Activated naive CD4-positive, alpha-beta T cell treated with anti-CD3 and anti-CD28 coated beads, Interleukin-2, amount 10 ng/mL, durations not matched to agents 7 days and 5 days (primary cell): ENCODE measurements at places on chromosomes 5 and 9.

- DNase-seq = no peak
Measured at GRCh38 chr9:96494215-96494800, 44.3 kb downstream of the HABP4 start.

GRCh38 chr9:123326662-123327093, 29.3 kb upstream of the CRB2 start:
- DNase-seq = no peak

- no peak for DNase-seq
Measured at GRCh38 chr5:141691286-141691866, 9.3 kb upstream of the ARAP3 start.

- DNase-seq = no peak
Measured at GRCh38 chr5:111783537-111783936, 26.5 kb upstream of the NREP start.

- no peak for DNase-seq
Measured at GRCh38 chr5:135651156-135651555, 72.4 kb upstream of the CXCL14 start.

DNA sequence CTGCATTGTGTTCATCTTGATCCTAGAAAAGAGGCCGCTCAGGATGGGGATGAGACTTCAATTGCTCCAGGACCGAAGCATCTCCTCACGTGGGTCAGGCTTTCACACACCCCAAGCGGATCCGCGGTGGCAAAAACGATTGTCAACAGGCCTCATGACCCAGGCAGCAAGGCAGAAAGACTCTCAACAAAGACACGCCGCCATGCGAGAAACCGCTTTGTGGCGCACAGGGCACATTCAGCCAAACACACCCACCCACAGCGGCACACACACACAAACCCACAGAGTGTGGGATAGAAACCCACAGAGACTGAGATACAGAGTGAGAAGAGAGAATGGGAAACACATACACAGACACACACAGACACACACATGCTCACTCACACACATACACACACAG, 483.4 kb downstream of the SPATA31A7 start:
- DNase-seq = no peak

DNA sequence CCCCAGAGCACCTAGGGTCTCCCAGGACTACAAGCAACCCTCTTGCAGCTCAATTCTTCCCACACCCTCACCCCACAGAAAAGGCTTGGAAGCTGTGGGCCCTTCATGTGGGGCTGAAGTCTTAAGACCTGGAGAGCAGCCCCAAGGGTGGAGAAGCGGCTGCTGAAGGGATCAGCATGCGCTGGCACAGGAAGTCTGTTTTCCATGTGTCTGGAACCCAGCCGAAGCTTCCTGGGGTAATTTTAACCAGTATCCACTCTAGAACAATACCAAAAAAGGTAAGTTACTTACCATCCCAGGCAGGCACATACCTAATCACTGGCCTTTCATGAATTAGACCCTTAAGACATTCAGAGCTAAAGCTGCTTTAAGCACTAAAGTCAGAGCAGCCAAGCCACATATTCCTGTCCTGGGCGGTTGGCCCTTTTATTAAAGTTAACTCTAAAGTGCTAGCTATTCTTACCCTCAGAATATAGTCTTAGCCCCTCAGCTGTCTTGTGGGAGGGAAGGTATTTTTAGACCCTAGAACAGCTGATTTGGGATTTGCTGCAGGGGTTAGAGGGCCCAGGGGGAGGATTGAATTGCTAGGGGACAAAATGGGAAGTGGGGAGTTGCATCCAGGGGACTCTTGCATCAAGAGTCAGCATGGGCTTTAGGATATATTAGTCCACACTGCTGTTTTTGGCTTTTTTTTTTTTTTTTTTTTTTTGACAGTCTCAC, 6.9 kb downstream of the IL17B start:
- DNase-seq = no peak

DNA sequence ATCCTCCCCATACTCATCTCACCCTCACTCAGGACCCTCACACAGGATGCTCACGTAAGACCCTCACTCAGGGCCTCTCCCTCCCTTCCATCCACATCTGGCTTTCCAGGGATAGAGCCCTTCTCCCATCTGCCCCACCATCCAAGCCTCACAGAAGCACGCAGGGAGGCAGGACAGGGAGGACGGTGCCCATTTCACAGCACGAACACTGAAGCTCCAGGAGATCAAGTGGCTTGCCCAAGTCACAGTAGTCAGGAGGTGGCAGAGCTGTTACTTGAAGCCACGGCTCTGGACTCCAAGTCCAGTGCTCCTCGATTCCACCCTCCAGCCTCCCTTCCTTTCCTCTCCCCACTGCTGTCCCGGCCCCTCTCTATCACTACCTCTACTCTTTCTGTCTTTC, 21.7 kb downstream of the DNM1 start:
- no peak for DNase-seq

DNA sequence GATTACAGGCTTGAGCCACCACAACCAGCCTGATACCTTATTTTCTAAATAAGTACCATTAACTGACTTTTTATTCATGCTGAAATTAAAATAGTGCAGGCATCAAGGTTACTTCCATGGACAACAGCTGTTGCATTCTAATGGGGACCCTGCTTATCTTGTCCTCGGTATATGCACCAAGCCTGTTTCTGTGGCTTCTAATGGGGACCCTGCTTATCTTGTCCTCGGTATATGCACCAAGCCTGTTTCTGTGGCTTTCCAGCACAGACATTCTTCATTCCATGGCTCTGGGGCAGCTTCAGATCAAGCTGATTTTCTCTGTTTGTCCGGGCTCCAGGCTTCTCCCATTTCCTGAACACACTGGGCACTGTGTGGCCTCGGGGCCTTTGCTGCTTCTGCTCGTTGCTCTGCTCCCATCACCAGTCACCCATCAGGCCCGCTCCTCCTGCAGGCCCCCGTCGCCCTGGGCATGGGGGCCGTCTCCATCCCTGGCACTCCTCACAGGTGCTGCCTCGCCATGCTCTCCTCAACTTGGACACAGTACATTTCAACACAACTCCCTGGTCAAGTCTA, 30.7 kb downstream of the ZNF354A start:
- no peak for DNase-seq

- no peak for DNase-seq
Measured at GRCh38 chr5:148909766-148910165, 83.4 kb downstream of the ADRB2 start.

DNA sequence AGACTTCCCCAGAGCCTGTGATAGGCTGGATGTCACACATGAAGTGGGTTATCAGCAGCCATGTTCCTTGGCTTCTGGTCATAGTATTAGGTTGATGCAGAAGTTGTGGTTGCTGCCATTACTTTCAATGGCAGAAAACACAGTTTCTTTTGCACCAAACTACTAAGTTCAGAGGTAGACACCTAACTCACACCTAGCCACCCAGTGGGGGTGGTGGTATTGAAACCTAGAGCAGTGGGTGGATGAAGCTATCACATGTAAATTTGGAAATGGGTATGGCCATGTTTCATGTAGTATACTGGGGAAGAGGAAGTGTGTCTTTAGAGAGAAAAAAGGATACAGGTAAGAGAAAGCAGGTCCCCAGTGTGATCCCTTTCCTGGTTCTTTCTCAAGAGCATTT, 347.9 kb upstream of the SEMA6A start:
- no peak for DNase-seq

DNA sequence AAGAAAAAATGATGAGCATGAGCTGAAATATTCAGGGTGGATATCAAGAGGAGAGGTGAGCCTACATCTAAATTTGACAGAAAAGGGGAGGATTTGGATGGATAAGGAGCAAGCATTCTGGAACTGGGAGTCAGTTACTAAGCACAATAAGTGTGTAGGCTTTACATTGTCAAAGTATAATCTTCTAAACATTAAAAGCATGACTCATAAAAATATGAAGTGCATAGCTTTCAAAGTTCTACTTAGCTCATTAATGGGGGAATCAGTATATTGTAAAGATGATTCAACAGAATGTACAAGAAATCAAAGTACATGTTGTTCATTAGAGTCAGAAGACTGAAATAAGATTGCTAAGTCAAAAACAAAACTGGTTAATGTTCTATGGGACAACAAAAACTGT, 248.0 kb upstream of the GAS1 start:
- no peak for DNase-seq

GRCh38 chr9:3807601-3808000, 281.8 kb upstream of the RFX3 start:
- no peak for DNase-seq
